A172 (cell line): ENCODE measurements at places on chromosomes 6 and 20. TPM values are rescaled to one million over a fixed set of nuclear protein-coding genes. Genes with fewer than 3 reads are reported as not detected.

- DNase-seq, result no peak
These were observed 14.1 kb upstream of the ZSCAN12 start for GRCh38 chr6:28413681-28414080.

DNAH8 gene
- total RNA-seq, result not detected in 2 replicates

OXT gene
- total RNA-seq, result not detected in 2 replicates

- DNase-seq, result no peak
These were observed 14.5 kb downstream of the BCL2L1 start for GRCh38 chr20:31707994-31708735.

GRCh38 chr6:41964201-41964887, 22.7 kb upstream of the CCND3 start:
- no peak for DNase-seq

CD93 gene
- total RNA-seq, result not detected in 2 replicates

- DNase-seq, result peak; percentile 84
These were observed 347.7 kb downstream of the BCKDHB start for GRCh38 chr6:80454197-80454596.

DNA sequence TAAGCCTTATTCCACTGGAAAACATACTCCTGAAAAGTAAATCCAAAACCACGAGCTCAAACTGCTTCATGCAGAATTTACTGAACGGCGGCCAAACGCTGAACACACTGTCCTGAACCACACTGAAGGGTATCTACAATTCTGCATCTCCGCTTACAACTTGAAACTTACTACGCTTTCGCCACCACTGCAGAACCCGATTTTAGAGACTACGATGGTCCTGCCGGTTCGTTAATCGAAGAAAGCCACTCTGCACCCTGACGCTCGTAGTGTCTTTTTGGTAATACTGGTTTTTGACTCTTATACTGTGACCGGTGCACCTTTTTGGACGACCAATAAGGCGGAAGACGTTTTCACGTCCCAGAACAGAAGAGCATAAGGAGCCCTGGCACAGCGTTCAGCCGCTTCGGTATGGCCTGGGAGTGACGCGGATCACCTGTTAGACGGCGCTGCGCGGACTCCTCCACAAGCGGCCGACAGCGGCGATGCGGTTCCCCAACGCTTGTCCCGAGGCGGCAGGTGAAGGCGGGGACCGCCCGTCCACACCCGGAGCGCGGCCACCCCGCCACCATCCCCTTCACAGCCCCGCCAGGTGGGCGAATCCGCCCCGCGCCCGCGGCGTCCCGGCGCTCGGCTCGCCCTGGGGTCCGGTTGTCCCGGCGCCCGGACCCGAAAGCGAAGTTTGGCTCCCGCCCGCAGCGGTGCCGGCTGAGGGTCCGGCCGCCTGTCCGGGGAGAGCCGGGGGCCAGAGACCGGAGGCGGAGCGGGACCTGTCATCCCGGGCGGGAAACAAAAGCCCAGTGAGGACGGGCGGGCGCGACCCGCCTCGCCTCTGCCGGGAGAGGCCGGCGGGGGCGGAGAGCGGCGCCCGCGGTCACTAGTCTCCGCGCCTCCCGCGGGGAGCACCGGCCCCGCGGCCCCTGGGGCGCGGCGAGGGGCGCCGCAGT, 784 bp downstream of the FKBP5 start:
- DNase-seq, result no peak

DNA sequence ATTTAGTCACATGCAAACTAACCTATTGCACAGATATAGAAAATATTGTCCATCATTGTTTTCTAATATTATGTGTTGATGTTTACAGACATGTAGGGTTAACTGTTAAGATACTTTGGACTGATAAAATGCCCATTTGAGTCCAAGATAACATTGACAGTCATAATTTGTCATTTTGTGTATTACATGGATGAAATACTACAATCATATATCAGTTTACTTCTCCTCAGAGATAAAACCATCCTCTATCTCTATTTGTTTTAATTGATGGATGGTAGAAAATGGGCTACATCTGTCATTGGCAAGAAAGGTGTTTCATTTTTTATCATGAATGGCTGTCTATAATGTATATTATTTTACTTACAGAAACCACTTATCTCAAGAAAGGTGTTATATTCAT, 6.2 kb downstream of the EPHA7 start:
- DNase-seq, result no peak

DNA sequence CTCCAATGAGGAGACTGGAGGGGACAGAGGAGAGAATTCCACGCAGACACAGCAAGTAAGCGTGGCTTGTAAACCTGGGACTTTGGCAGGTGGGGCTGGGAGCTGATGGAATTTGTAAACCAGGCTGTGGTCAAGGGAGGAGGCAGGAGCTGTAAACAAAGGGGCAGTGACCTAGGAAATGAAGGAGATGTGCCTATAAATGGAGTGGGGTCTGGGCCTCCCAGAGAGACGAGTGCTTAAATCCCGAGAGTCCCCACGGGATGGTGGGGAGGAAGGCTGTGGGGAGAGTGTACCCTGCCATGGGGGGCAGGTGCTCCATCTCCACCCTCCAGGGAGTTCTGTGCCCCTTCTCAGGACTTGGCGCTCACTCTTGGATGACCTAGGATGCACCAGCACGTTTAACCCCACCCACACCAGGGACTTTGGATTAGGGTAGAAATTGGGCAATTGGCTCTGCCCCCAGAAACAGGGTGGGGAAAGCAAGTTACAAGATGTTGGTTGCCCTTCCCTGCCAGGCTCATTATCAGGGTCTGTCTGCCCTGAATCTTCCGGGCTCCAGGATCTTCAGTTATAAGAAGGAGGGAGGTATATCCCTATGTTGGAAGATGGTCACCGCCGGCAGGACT, 4.0 kb upstream of the DHX16 start:
- DNase-seq, result no peak

- DNase-seq, result no peak
These were observed 808.1 kb upstream of the MANEA start for GRCh38 chr6:94769197-94769596.

TCF21 gene
- total RNA-seq, result not detected in 2 replicates

MAPK13 gene
- 0.34 and 0.46 TPM in 2 replicates for total RNA-seq

DNA sequence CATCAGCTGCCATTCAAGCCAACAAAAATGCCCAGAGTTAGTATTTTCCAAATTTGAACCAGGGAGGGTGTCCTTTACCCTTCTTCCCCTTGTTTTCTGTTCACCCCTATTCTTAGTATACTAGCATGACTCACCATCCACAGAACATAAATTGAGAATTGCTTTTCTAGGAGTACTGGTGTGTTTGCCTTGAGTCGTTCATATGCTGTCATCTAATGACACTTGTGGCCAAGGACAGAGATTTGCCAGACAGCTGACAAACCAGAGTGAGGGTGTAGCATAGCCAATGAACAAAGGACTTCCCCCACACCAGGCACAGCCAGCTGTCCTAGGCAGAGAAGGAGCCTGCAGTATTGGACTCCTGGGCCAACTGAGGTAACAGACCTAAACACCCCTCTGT, 62.2 kb downstream of the FILIP1 start:
- DNase-seq, result peak; percentile 23

NKX2-4 gene
- not detected in 2 replicates for total RNA-seq

DNA sequence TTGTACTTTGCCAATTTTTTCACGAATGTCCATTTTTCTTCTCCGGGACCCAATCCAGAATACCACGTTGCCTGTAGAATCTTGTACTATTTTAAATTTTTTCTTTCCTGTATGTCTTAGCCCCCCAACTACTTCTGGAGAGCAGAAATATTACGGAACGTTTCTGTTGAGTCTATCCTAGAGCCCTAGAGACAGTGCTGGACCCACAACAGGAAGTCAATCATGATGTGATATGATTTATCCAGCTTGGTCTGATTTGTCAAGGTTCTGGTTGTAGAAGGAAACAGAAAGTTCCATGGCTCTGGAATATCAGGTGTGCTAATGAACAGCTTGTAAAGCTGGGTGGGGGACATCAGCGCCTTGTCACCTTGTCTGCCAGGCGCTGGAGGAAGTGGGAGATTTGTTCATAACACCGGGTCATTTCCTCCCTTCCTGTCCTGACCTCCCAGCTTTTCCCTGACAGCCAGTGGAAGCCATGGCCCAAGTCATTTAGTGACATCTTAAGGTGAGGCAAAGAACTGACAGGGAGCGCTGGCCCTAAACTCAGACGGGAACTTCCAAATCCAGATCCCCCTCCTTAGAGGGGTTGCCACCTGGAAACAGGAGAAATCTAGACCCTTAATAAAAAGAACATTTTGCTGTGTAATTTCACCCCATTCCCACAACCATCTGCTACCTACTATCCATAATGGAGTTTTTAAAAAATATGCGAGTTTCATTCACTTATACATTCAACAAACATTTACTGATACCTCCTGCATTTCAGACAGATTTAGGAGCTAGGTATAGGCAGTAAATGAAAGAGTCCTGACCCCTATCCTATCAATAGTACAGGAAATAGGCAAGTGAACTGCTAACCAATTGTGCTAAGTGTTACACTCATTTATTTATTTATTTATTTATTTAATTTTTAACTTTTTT, 130.5 kb downstream of the ZFP64 start:
- DNase-seq, result peak; percentile 26

CST9L gene
- not detected in 2 replicates for total RNA-seq

PRSS16 gene
- total RNA-seq, result 0.12 and 0.62 TPM in 2 replicates

DNA sequence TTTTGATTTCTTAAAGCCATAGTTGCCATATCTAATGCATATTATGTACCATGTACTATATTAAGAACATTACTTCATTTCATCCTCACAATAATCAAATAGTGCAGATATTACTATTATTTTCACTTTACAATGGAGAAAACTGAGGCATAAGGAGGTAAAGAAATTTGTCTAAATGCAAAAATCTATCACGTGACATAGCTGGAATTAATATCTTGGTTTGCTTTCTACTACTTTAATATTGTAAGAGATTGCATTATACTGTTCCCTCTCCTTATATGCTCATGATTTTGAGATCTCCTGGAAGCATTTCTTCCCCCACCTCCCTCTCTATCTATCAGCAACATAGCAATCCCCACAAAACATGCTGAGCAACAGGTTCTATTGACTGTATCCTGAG, 330.8 kb upstream of the SPTLC3 start:
- no peak for DNase-seq

SYCP2 gene
- 0.26 and 0.29 TPM in 2 replicates for total RNA-seq

ALDH8A1 gene
- total RNA-seq, result 0.69 and 0.77 TPM in 2 replicates

- DNase-seq, result no peak
These were observed 52.4 kb upstream of the SPDEF start for GRCh38 chr6:34608321-34609091.

DNA sequence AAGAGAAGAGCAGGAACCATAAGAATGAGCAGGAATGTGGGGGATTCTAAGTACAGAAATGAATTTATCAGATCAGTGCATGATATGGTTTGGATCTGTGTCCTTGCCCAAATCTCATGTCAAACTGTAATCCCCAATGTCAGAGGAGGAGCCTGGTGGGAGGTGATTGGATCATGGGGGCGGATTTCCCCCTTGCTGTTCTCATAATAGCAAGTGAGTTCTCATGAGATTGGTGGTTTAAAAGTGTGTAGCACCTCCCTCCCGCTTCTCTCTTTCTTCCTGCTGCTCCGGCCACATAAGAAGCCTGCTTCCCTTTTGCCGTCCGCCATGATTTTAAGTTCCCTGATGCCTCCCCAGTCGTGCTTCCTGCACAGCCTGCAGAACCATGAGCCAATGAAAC, 49.2 kb downstream of the KHDC1L start:
- no peak for DNase-seq
